ENCODE measurements at places on chromosomes 7 and 10.

DNA sequence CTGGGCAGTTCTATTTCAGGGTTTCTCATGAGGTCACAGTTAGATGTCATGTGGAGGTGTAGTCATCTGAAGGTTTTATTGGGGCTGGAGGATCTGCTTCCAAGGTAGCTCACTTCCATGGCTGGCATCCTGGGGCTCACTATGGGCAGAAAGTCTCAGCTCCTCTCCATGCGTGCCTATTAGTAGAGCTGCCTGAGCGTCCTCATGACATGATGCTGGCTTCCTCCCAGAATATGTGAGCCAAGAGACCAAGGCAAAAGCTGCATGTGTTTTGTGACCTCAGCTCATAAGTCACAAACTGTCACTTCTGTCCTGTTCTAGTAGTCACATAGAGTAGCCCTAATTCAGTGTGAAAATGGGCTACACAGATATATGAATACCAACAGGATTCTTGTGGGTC, 524.4 kb downstream of the SUGCT start:
- DNase-seq: no peak

DNA sequence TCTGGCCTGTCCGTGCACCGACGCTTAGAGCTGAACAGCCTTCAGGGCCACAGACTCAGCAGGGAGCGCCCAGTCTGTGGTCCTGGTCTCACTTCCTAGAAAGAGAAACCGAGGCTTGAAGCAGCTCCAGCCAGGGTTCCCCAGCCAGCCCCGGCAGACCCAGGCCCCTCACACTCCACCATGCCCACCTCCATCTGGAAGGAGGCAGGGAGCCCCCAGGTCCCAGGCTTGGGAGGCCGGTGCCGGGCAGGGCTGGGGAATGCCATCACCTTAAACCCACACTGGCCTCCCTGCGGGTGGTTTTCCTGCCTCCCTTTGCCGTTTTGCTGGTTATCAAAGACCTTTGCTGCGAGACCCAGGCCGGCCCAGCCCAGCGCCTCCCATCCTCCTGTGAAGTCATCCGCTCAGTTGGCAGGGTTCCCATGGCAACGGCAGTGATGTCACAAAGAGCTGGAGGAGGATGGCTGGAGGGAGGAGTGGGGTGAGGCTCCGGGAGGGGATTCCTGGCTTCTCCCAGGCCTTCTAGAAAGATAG, 24.0 kb downstream of the ELFN1 start:
- DNase-seq: peak; percentile 8

GRCh38 chr7:5426226-5426475, 2.5 kb upstream of the TNRC18 start:
- DNase-seq: no peak

GRCh38 chr10:51230887-51231585, 156.7 kb downstream of the PRKG1 start:
- no peak for DNase-seq

- DNase-seq: no peak
Measured at GRCh38 chr7:46282155-46282554, 361.1 kb upstream of the IGFBP3 start.

DNA sequence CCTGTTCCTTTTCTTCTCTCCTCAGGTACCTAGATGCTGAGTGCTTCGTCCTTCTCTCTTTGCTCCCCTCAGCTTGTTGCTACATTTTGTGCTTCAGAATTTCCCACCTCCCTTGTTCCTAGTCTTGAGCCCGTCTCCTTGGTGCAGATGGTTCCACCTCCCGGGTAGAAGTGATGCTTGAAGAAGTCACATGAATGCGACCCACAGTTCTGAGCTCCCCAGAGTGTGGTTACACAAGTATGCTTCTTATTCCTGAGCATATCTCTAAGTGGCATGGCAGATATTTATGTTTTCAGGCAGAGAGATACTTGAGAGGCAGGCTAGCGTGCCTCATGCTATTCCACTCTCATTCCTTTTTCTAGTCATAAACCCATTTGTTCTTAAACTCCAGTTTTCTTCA, 34.0 kb downstream of the INPP5F start:
- no peak for DNase-seq

GRCh38 chr10:68618234-68618633, 58.1 kb downstream of the TET1 start:
- no peak for DNase-seq

GRCh38 chr7:36945612-36946400, 221.5 kb upstream of the AOAH start:
- DNase-seq: peak; percentile 14

GRCh38 chr10:11147722-11148121, 130.1 kb downstream of the CELF2 start:
- DNase-seq: no peak

DNA sequence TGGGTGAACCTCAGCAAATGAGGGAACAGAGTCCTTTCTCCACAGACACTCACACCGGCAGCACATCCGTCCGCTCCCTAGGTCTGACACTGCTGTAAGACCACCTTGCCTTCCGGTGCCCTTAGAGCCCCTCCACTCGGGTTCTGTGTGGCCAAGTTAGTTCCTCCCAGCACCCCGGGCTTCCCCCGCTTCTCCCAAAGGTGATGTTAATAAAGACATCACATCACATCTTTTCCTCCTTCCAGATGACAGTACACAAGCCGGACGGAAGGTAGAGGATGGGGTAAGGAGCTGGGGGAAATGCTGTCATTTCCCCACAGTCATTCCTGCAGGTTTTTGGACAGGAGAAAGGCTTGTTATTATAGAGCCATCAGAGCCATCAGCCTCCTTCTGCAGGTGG, 42.3 kb downstream of the OAT start:
- DNase-seq: no peak

DNA sequence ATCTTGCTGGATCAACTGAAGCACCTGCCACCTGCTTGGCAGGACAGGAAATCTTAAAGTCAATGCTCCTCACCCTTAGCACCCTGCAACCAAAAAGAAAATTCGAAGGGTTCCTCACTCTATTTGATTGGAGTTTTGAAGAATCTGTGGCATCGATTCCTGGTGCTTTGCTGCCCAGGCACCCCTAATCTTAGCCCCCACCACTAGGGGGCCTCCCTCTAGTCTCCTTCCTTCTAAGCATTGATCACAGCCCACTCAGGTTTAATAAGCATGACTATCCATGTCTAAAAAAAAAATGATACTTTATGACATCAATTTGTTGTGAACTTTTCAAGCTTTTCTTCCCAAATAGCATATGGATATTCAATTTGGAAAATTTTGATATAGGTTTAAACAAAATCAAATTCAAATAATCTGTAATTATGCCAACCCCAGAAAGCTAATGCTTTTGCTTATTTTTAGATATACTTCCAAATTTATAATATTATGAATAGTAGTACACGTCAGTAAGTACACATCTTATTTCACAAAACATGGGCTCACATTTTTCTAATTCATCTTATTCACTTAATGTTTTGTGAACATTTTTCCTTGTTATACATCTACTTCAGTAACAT, 45.3 kb downstream of the NRG3 start:
- no peak for DNase-seq

DNA sequence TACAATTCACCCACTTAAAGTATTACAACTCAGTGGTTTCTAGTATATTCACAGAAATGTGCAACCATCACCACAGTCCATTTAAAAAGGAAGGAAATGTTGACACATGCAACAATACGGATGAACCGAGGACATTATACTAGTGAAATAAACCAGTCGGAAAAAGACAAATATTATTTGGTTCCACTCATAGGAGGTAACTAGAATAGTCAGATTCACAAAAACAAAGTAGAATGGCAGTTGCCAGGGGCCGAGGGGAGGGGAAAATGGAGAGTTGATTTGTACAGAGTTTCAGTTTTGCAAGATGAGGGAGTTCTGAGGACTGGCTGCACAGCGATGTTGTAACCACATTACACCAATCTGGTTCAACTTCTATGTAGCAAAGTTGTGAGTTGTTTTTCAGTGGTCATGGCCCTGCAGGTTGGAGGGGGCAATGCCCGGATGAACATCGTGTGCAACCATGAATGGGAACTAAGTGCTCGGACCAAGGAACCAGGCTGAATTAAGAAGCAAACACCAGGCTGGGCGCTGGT, 17.6 kb upstream of the TNPO3 start:
- DNase-seq: no peak

DNA sequence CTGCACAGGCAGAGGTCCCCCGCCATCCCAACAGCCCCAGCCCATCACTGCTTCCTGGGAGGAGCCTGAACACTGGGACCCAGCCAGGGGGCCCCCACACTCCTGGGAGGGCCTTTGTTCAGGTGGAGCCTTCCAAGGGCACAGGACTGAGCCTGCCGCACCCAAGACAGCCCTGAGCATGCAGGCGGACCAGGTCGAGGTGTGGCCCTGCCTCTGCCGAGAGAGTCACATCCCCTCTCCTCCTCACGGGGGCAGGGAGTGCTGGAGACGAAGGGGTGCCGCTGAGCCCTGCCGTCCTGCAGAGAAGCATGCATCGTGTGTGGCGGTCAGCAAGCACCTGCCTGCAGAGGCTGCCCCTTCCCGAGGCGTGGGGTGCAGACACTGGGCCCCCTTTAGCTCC, 7.3 kb upstream of the MAFK start:
- DNase-seq: no peak

- DNase-seq: no peak
Measured at GRCh38 chr10:13621931-13622330, 35.2 kb downstream of the PRPF18 start.

DNA sequence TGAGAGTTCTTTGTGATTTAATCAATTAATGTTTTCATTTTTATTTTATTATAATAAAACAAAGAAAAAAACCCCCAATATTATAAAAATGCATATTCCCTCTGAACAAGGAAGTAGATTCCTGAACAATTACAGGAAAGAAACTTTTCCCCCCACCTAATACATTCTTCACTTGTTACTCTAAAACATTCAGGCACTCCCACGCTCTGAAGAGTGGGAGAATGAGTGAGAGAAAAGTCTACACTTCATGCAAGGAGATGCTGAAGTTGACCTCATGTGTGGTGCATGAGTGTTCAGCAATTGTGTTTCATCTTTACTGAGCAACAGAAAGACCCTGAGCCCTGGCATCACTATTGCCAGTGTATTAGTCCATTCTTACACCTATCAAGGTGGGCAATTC, 244.2 kb upstream of the IGFBP3 start:
- no peak for DNase-seq

DNA sequence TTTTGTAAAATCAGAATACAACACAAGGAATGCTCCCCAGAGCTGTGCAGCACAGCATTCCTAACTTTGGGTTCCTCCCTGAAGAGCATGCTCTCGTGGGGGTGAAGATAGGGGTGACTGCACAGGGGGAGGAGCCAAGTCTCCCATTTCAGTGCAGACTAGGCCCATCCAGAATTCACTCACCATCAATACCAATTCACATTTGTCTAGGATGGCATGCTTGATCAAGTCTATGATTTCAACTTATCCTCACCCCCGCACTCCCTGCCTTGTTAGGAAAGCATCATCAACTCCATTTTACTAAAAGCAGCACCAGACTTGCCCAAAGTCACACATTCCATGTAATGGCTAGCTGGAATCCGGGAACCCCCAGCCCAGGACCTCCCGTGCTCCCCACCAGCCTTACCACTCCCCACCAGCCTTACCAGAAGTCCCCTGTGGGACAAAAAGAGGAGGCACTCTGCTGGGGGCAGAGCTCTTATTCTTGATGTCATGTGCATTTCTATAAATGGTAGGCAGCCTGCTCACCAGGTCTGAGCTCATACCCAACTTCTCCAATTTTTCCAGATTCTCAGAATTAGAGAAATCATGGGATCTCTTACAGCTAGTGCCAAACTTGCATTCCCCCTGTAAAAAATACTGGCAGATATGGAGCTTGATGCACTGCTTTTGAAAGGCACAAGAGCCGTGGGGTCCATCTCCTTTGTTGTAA, 6.2 kb downstream of the PARP12 start:
- no peak for DNase-seq

GRCh38 chr7:125363873-125364272, 434.2 kb upstream of the POT1 start:
- DNase-seq: no peak

DNA sequence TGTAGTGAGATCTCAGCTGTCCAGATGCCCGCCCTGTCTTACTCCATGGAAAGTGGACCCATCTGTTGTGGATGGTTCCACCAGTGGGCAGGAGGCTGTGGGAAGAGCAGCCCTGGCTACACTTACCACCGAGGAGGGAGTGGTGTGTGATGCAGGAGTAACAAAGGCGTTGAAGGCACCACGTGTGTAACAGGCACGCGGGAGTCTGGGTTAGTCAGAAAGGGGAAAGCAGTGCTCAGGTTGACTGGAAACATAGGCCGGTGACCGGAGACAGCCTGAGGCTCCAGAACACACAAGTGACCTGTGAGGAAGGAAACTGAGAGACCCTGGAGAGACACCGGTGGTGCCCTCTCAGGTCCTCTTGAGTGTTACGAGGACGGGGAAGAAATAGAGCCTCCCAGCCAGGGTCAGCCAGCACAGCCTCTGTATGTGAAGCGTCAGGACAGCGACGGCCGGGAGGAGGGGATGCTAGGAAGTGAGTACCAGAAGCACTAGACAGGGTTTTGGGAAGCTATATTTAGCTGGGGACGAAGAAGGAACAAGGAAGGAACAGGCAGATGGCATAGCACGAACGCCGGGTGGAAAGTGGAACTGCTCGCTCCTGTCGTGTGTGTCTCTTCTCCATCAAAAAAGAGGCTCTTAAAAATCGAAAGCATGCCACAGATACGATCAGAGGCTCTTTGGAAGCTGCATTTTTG, 51.7 kb downstream of the DAGLB start:
- no peak for DNase-seq

GRCh38 chr10:4008676-4009382, 223.8 kb upstream of the KLF6 start:
- DNase-seq: no peak

GRCh38 chr10:118729200-118729599, 25.6 kb downstream of the CACUL1 start:
- DNase-seq: no peak

DNA sequence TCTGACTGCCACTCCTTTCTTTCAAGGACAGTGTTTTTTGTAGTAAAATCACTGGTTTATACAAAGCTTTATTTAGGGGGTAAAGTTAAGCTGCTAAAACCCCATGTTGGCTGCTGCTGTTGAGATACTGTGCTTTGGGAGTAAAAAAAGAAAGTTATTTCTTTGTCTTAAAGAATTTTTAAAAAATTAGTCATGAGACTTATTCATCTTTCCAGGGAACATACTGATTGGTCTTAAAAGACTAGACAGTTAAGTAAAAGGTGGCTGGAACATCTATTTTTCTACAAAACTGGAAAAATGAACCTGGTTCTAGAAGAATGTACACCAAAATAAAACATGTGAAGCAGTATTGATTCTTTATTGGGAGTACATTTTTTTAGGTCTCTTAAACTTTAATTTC, 20.6 kb downstream of the BBIP1 start:
- DNase-seq: no peak

GRCh38 chr10:85147346-85148250, 819.2 kb downstream of the CCSER2 start:
- no peak for DNase-seq

GRCh38 chr10:27225642-27226257, 14.8 kb downstream of the ACBD5 start:
- DNase-seq: no peak

GRCh38 chr10:32139223-32140073, 83.2 kb upstream of the KIF5B start:
- no peak for DNase-seq

- no peak for DNase-seq
Measured at GRCh38 chr10:74118804-74119203, 31.8 kb downstream of the AP3M1 start.

Measured in progenitor cell of endocrine pancreas (in vitro differentiated cells).